ENCODE measurements at places on chromosomes 16 and 17.
A peak's percentile ranks its signal among the peaks of the same experiment; 100 is the strongest.

DNA sequence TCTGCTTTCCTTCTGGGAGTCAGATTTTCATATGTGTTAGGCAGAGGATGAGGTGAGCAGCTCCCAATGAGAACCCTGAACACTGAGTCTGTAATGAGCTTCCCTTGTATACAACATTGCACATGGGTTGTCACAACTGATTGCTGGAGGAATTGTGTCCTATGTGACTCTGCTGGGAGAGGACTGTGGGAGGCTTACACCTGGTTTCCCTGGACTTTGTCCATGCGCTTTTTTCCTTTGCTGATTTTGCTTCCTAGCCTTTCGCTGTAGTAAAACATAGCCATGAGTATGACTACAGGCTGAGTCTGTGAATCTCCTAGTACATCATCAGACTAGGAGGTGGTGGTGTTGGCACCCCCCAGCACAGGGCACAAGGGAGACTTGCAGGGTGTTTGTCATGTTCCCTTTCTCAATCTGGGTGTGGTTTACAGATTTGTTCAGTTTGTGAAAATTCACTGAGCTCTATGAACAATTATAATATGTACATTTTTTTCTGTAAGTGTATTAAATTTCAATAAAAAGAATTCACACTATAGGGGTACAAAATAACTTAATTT is 1.7 kb upstream of the PLK1 start:
- DNase-seq = no peak

DNA sequence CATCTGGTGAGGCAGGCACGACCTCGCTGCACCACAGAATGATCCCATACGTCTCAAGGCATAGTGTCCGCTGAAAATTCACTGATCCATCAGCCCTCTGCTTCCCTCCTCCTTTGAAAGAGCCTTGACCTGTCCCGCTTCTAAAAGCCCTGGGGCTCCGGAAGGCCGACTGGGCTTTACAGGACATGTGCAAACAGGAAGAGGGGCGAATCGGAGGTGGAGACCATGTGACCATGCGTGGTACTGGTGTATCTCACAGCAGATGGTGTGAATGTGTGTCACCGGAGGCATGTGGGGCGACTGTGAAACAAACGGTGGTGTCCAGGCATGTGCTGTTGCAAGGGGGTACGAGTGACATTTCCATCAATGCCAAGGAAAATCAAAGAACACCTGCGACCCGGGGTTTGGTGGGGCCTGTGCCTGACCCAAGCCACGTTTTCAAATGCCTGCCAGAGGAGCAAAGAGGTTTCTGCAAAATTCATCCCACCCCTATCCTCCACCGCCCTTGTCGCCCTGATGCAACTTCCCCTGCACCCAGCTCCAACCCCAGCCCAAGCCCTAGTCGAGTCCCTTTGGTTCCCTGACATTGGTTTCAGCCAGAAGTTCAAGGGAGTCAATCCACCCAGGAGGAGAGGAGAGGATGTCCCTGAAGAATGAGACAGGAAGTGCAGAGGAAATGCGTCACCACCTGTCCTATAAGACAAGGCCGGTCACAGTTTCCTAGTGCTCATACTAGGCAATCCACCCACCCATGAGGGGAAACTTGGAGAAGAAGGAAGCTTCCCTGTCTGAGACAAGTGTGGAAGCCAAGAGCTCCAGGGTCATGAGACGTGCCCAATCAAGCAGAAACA is 5.9 kb upstream of the KCNJ18 start:
- DNase-seq = no peak

DNA sequence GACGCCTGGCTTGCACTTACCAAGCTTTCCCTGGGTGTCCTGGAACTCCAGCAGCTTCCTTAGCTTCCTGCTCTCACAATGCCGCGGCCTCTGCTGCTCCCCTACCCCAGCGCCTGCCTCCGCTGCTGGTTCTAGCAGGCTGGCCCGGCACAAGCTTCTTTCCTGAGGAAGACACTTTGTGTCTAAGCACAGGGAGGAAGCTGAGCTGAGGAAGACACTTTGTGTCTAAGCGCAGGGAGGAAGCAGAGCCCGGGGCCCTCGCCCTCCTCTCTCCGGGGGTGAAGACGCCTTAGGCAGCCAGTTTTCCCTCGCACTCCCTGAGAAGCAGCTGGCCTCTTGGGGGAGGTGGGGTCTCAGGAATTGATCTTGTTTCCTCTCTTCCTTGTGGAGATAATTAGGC is 64.9 kb downstream of the PLD6 start:
- no peak for DNase-seq

DNA sequence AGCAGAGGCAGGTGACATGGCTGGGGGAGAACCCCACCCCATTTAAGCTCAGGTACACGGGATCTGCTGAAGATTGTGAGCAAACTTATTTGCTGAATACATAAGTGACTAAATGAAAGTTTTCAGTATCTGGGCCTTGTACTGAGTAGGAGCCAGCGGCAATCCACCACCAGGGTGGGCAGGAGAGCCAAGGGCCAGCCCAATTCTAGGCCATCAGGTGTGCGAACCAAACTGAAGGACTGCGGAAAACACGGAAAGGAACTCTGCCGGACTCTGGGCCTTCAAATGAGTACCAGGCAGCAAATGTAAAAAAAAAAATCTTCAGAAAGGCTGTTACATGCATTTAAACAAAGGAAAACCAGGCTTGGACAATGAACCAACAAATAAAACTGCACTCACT is 19.7 kb downstream of the ARHGAP17 start:
- DNase-seq = no peak

DNA sequence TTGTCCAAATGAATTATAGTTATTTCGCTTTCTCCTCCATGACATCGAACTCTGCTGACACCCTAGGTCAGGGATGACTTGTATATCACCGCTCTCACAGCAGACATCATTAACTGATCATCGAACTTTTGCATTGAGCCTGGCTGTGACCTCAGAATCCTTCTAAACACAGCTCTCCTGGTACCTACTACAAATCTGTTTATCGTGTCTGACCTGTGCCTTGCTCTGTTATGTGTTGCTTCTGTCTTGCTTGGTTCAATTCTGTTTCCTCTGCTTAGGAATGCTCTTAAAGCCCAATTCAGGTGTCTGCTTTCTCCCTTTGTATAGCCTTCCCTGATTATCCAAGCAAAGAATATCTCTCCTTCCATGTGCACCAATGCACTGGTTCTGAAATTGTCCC is 78.3 kb downstream of the CYLD start:
- no peak for DNase-seq

- peak; percentile 14 for DNase-seq
These were observed 208.9 kb downstream of the SHISA9 start for GRCh38 chr16:13110124-13110796.

GRCh38 chr17:73215447-73215846 is 22.6 kb downstream of the COG1 start:
- DNase-seq = no peak

- DNase-seq = no peak
These were observed 6.1 kb downstream of the KCNG4 start for GRCh38 chr16:84233748-84234147.

- no peak for DNase-seq
These were observed 50.2 kb downstream of the CDH11 start for GRCh38 chr16:65071433-65072311.

DNA sequence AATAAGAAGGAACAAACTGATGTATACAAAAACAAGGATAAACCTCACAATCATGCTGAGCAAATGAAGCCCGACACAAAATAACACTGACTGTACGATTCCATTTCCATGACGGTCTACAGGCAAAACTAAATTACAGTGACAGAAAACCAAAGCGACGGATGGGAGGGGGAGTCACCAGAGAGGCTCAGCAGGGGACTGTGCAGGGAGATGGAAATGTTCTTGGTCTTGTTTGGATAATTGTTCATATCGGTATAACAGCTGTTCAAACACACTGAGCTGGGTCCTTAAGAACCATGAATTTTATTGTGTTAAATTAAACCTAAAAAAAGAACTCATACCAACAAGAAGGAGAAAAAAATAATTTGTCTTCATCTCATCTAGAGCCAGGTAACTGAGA is 97.8 kb downstream of the NXN start:
- DNase-seq = no peak

GRCh38 chr17:5915337-5915736 is 154.8 kb upstream of the WSCD1 start:
- no peak for DNase-seq

DNA sequence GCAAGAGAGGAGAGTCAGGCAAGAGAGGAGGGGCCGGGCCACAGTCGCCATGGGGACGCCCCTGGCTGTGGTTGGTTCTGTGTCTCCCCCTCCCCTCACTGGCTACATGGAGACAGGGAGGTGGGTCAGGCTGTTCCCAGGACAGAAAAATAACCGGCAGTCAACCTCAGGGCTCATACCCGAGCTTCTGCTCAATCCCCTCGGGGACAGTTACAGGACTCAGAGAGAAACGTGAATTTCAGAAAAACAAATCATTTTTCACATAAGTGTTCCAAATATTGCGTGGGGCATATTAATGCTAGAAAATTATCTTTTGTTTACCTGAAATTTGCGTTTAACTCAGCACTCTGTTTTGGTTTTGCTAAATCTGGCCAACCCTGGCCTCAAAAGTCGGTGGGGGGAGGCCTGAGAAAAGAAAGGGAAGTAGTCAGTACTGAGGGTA is 22.2 kb upstream of the CPSF4L start:
- peak; percentile 84 for DNase-seq

GRCh38 chr16:79124016-79124756 is 476.4 kb downstream of the MAF start:
- no peak for DNase-seq

- peak; percentile 98 for DNase-seq
These were observed at the start of gene NHERF1 for GRCh38 chr17:74748529-74749278. Gene NHERF1, plus strand, starts transcription at chr17:74748628. Its CDS starts 219 bp downstream, at chr17:74748847.

- no peak for DNase-seq
These were observed 4.1 kb downstream of the MRPS7 start for GRCh38 chr17:75265614-75266315.

- DNase-seq = peak; percentile 80
These were observed at the start of gene HOXB4 for GRCh38 chr17:48577946-48578615. Gene HOXB4, minus strand, starts transcription at chr17:48578350. Its CDS starts 31 bp downstream, at chr17:48578319.

- DNase-seq = no peak
These were observed 10.8 kb upstream of the ANKS4B start for GRCh38 chr16:21222495-21223337.

DNA sequence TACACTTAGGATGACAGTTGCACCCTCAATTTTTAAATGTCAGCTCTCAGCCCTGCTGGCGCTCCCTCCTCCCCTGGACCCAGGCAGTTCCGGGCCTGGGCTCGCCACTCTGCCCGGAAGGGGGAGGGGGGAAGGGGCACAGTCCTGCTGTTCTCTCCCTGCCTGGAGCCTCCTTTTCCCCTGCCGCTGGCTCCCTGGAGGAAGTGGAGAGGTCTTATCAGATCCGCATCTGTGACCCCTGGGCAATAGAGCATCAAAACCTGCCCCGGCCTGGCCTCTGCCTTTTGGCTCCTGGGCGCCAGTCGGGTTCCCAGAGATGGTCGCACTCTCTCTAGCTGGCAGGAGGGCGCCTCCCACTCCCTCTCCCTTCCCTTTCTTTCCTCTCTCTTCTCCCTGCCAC is 149.3 kb downstream of the IRF8 start:
- peak; percentile 39 for DNase-seq

DNA sequence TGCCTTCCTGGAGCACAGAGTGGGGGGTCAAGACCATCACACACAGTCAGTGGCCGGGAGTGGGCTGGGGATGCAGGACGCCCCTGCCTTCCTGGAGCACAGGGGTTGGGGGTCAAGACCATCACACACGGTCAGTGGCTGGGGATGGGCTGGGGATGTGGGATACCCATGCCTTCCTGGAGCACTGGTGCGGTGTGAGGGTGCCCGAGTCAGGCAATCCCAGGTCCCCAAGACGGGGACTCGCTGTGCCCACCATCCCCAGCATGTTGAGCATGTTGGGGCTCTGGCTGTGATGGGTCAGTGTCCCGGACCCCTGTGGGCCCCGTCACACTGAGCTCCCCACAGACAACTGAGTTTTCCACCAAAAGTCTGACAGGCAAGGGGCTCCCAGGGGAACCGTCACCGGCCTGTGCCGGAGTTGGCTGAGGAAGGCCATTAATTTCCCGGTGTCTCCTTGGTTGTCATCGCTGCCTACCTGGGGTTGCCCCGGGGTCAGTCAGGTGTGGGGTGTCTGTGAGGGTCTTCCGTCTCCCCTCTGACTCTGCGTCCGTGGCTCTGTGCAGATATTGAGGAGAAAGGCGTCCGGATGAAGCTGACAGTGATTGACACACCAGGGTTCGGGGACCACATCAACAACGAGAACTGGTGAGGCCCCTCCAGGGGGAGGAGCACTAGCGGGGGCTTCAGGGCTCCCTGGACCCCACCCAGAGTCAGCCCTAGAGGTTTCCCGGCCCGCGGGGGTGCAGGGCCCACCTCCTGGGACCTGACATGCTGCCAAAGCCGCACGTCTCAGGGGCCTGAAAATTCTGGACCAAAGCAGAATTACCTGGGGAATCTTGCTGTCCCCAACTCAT is 347.1 kb downstream of the SEC14L1 start:
- DNase-seq = no peak

DNA sequence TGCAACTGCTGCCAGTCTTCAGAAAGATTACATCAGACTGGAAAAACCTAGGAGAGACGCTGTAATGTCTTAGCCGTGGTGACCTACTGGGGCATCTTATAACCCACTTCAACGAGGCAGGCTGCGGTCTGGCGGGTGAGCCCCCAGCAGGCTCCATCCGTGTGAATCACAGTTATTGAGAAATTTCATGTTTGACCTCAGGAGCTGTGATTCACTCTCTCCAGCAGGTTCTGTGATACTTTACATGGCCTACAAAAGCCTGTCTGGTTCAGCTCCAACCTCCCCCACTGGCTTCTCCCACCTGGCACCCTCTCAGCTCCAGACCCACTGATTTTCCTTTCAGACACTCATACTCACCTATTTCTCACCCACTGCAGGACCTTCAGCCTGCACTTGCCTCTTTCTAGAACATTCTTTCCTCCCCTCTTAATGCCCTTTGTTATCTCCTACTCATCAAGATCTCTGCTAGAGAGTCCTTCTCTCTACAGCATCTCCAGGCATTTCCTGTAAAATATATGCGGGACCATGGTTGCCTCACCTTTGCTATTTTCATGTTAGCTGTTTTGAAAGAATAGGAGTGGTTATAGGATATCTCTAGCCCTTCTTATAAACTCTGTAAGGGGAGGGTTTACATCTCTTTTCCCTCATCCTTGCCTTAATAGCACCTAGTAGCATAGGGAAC is 227.9 kb downstream of the MAF start:
- DNase-seq = no peak

- DNase-seq = no peak
These were observed 105.2 kb upstream of the AMZ2 start for GRCh38 chr17:68142595-68142994.

DNA sequence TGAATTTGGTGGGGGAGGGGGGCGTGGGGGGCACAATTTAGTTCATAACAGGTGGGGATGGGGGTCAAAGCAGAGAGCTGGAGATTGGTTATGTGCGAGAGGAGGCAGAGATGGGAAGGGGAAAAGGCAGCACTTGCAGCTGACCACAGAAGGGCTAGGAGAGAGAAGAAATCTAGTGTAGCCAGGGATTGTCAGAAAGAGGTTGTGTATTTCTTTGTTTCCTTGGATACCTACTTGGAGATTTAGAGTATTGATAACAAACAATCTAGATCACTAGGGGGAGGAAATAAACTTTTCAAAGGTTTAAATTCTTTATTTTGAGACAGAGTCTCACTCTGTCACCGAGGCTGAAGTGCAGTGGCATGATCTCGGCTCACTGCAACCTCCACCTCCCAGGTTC is 47.1 kb upstream of the YPEL2 start:
- no peak for DNase-seq

Measured in nephron progenitor cell (in vitro differentiated cells).